Ammon's horn (tissue), 1 donor: ENCODE measurements at places on chromosomes 6 and 20.

GRCh38 chr20:46050444-46050843 is 21.4 kb downstream of the SLC12A5 start:
- DNase-seq, result no peak

DNA sequence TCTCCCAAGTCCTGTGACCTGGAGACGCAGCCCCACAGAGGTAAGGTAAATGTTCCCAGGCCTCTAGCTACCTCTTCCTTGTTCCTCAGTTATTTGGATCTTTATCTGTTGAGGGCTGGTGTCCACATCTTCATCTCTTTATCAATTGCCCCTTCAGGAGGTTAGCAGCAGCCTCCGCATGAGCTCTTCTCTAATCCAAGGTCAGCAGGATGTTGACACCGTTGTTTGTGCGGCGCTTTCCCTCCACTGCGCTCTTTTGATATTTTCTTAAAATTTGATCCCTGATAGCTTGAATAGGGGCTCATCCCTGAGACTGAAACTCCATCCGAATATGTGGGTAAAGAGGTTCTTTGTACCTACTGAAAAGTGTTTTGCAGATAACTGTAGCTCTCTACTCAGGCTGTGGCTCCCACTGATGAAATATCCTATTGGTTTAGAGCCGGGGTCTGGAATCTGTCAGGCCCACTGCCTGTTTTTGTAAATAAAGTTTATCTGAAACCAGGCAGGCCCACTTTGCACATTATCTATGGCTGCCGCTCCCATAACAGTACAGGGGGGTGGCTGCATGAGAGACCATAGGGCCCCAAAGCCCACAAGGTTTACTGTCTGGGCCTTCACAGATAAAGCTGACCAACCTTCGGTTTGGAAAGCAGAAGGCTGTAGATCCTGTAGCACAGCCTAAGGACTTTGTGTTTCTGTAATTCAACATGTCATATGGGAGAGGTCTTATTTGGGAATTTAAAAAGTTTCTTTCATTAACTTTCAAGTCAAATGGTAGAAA is 362.6 kb downstream of the QKI start:
- no peak for DNase-seq

- no peak for DNase-seq
Measured at GRCh38 chr6:20978151-20978614, 443.9 kb downstream of the CDKAL1 start.

DNA sequence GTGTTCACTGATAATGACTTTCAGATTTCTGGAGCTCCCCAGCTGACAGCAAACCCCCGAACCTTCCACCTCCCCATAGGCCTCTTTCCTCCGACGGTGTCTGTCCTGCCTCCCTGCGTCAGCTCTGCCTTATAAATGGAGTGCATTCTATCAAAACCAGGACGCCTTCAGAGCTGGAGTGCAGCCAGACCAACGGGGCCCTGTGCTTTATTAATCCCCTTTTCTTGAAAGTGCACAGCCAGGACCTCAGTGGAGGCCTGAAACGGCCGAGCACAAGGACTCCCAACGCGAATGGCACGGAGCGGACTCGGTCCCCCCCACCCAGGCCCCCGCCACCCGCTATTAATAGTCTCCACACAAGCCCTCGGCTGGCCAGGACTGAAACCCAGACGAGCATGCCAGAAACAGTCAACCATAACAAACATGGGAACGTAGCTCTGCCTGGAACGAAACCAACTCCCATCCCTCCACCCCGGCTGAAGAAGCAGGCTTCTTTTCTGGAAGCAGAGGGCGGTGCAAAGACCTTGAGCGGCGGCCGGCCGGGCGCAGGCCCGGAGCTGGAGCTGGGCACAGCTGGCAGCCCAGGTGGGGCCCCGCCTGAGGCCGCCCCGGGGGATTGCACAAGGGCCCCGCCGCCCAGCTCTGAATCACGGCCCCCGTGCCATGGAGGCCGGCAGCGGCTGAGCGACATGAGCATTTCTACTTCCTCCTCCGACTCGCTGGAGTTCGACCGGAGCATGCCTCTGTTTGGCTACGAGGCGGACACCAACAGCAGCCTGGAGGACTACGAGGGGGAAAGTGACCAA is 42.3 kb upstream of the NAA20 start:
- DNase-seq, result peak; percentile 94

- no peak for DNase-seq
Measured at GRCh38 chr20:25668446-25668845, 28.2 kb downstream of the ZNF337 start.

GRCh38 chr6:138266095-138266494 is 47.8 kb upstream of the PBOV1 start:
- DNase-seq, result no peak

- DNase-seq, result no peak
Measured at GRCh38 chr20:13274275-13274861, 53.3 kb downstream of the ISM1 start.

GRCh38 chr6:76552268-76552667 is 479.8 kb upstream of the IMPG1 start:
- no peak for DNase-seq

DNA sequence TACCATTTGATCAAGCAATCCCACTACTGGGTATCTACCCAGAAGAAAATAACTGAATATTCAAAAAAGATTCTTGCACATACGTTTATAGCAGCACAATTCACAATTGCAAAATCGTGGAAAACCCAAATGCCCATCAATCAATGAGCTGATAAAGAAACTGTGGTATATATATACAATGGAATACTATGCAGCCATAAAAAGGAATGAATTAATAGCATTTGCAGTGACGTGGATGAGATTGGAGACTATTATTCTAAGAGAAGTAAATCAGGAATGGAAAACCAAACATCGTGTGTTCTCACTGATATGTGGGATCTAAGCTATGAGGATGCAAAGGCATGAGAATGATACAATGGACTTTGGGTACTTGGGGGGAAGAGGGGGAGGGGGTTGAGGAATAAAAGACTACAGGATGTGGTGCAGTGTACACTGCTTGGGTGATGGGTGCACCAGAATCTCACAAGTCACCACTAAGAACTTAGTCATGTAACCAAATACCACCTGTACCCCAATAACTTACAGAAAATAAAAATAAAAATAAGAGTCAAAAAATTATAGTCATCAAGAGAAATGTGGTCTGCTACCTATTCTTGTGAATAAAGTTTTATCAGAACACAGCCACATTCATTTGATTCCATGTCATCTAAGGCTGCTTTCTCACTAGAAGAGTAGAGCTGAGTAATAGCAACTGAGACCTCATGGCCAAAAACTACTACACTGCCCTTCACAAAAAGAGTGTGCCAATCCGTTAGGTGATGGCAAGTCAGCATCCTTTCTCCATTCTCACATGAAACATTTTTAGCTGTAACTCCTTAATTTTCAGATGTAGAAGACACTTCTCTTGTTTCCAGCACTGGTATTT is 8.7 kb upstream of the HUS1B start:
- no peak for DNase-seq

- peak; percentile 41 for DNase-seq
Measured at GRCh38 chr20:42493001-42493400, 696.7 kb downstream of the PTPRT start.

DNA sequence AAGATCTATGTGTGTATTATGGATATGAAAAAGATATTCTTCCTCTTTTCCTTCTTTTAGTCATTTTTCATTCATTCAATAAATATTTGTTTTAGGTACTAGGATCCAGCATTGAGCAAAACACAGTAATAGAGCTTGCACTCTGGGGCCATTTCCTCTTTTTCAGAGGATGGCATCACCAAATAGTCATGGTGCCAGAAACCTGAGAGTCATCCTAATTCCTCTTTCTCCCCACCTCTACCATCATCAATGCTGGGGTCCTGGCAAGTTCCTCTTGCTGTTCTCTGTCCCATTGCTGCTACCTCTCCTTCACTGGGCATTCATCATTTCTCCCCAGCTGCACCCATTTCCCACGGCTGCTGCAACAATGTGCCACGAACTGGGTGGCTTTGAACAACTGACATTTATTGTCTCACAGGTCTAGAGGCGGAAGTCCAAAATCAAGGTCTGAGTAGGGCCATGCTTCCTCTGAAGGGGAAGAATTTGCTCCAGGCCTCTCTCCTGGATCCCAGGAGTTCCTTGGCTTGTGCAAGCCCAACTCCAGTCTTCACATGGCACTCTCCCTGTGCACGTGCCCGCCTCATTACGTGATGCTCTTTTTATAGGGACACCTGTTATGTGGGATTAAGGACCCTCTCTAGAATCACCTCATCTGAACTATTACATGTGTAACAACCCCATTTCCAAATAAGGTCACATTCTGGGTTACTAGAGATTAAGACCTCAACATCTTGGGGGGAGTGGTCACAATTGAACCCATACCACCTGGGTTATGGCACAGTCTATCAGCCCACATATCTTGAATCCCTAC is 9.5 kb upstream of the IGF2R start:
- DNase-seq, result no peak

- DNase-seq, result no peak
Measured at GRCh38 chr20:57536771-57537724, 12.1 kb upstream of the CTCFL start.

- DNase-seq, result no peak
Measured at GRCh38 chr20:62330576-62331317, 27.9 kb downstream of the ADRM1 start.

- DNase-seq, result no peak
Measured at GRCh38 chr6:43120944-43121913, 45.1 kb downstream of the PTK7 start.

DNA sequence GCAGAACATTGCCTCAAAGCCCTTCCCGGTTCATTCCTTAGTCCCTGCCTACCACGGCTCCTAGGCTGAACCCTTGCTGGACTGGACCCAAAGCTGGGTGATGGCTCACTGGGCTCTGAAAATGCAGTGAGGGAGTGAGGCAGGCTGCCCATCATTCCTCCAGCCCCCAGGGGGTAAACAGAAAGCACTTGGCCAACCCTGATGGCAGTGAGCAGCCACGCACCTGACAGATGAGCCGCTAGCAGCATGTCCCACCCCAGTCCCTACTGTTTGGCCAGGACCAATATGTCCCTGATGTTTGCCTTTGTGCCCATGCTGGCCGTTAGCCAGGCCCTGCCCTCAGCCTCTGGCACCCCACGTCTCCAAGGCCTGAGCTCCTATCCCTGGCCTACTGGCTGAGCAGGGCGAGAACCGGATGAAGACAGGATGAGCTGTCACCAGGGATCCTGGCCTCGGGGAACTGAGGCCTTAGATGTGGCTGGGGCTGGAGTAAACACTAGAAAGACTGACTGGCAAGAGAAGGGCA is 19.4 kb upstream of the BAK1 start:
- no peak for DNase-seq

DNA sequence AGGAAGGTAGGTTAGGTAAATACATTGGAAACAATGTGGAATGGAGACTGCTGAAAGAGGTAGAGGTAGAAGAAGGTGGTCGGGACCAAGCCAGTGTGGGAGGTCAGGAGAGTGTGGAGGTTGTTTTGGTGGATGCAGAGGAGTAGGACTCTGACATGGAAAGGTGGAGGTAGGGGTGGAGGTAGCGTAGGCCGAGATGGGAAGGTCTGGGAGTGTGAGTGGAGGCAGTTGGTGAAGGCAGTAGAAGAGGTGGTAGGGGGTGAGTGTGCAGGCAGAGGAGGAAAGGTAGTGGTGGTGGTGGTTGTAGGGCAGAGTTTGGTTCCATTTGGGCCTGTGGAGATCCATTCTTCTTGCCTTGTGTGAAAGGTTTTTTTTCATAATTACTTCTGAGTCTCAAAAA is 599.6 kb upstream of the FLRT3 start:
- no peak for DNase-seq

DNA sequence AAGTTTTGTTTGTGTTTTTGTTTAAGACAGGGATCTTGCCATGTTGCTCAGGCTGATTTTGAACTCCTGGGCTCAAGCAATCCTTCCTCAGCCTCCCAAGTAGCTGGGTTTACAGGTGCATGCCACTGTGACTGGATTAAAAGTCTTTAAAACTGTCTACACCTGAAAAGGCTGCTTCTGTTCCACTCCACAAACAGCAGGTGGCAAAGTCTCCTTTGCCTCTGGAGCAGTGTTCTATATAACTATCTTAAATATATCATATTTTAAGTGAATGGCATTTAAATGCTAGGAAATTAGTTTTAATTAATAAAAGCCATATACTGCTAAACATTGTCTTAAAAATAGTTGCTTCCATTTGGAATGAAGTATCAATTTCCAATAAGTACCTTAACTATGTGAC is 89.2 kb upstream of the BCLAF1 start:
- no peak for DNase-seq
